Keratinocyte (primary cell): ENCODE measurements at places on chromosomes 16 and 17.
A peak's percentile ranks its signal among the peaks of the same experiment; 100 is the strongest.

GRCh38 chr16:2524339-2524938, 4.3 kb downstream of the AMDHD2 start:
- peaks cover 9% of the 10 kb centered on the region for H3K4me1 ChIP-seq
- H3K27ac ChIP-seq = no peak overlapping the region
- H3K4me3 ChIP-seq = no peak overlapping the region
- peaks cover 17% of the 10 kb centered on the region for H3K36me3 ChIP-seq
- no peaks in the 10 kb centered on the region for H3K27me3 ChIP-seq

GRCh38 chr16:84027625-84028024, 15.0 kb downstream of the SLC38A8 start:
- H3K4me3 ChIP-seq = no peak overlapping the region
- H3K4me1 ChIP-seq = peaks cover 9% of the 10 kb centered on the region
- H3K27me3 ChIP-seq = peaks cover 7% of the 10 kb centered on the region

DNA sequence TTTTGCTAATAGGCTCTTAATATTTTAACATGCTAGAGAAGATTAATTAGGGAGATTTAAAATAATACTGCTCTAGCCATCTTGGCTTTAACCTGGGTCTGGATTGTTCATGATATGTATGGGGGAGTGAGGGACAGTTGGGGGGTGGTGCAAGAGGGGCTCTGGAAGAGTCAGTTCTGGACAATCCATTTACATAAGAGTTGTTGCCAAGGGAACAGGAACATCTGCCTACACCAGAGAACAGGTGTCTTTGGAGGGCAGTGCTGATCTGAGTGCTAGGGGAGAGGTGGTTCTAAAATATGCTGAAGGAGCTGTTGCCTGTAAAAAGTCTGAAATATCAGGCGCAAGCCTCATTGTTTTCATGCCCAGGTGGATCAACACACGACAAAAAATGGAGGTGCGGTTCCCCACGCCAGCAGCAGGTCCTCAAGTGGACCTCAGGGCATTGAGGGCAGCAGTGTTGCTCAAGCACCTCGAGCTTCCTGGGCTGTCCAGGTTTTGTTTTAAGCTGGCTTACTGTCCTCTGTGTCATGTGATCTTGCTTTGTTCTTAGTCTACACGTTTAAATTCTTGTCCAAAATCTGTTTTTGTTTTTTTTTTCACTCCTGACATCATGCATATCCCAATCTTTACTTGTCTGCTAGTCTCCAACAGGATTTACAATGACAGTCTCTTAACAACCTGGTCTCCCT, 25.4 kb upstream of the WSB1 start:
- no peak overlapping the region for H3K4me3 ChIP-seq
- H3K36me3 ChIP-seq = no peaks in the 10 kb centered on the region
- no peaks in the 10 kb centered on the region for H3K4me1 ChIP-seq
- H3K27ac ChIP-seq = no peak overlapping the region
- H3K27me3 ChIP-seq = no peaks in the 10 kb centered on the region
- DNase-seq = no peak

DNA sequence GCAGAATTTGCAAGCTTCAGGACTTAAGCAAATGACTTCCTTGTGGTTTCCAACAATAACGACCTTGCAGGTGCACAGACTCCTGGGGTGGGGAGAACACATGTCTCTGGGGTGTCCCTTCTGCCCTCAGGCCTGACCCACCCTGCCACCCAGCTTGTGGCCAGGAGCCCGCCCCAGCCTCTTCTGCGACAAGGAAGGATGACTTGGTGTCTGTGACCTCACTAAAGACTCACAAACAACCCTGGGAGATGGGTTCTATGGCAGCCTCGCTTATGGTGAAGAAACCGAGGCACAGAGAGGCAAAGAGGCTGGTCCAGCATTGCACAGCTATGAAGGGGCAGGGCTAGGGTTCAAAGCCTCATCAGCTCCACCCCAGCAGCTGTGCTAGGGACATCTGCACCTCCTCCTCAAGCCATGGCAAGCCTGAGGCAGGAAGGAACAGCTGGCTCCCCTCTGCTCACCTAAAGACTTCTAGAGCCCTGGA, 2.6 kb downstream of the ATP2A3 start:
- no peak overlapping the region for H3K4me3 ChIP-seq
- no peaks in the 10 kb centered on the region for H3K36me3 ChIP-seq
- H3K27me3 ChIP-seq = peaks cover 31% of the 10 kb centered on the region
- no peak for DNase-seq
- peaks cover 10% of the 10 kb centered on the region for H3K4me1 ChIP-seq
- no peak overlapping the region for H3K27ac ChIP-seq

DNA sequence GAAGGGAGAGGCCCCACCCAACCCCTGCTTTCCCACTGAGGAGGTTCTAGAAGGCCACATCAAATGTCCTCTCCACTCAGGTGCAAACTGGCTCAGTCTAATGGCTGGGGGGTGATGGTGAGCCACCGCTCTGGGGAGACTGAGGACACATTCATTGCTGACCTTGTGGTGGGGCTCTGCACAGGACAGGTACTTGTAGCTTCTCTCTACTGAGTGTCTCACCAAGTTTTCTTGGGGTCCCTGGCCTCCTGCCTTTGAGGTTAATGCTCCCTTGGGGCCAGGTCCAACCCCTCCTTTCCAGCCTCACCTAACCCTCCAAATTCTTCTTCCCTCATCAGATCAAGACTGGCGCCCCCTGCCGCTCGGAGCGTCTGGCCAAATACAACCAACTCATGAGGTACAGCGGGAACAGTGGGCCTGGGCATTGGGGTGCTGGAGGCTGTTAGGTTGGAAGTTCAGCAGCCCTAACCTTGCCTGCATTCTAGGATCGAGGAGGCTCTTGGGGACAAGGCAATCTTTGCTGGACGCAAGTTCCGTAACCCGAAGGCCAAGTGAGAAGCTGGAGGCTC, 5.7 kb downstream of the ENO3 start:
- no peak for DNase-seq
- H3K4me1 ChIP-seq = peaks cover 11% of the 10 kb centered on the region
- H3K36me3 ChIP-seq = peaks cover 15% of the 10 kb centered on the region
- no peaks in the 10 kb centered on the region for H3K27me3 ChIP-seq

DNA sequence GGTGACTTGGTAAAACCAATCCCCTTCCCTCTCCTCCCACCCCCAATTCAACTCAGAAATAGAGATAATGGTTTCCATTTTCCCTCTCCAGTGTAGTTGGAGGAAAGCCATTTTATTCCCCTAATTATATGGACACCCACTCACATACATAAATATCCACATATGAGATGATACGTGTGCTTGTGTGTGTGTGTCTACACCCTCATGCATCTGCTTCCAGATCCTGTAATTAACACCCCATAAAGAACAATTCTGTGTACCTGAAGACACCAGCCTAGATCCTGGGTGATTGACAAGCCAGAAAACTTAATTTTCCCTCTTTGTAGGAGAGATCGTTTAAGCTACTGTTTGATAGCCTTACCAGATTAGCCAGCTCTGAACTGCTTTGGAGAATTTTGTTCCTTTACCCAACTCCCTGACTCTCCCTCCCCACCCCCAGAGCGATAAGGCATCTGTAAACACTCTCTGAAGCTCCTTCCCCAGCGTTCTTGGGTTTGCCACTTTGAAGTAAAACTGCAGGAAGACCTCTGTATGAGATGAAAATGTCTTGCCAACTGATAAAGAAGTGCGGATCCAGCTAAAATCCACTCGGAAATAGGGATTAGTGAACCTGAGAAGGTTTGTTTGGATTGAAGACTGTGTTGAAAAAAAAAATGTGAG, 175.7 kb downstream of the RGS9 start:
- DNase-seq = no peak
- H3K36me3 ChIP-seq = no peaks in the 10 kb centered on the region
- no peaks in the 10 kb centered on the region for H3K27me3 ChIP-seq
- H3K27ac ChIP-seq = no peak overlapping the region

GRCh38 chr17:18217412-18218015, 7.9 kb upstream of the LLGL1 start:
- H3K4me1 ChIP-seq = no peaks in the 10 kb centered on the region
- H3K36me3 ChIP-seq = no peaks in the 10 kb centered on the region
- no peak overlapping the region for H3K4me3 ChIP-seq
- H3K27me3 ChIP-seq = no peaks in the 10 kb centered on the region
- DNase-seq = peak; percentile 15

GRCh38 chr16:23114131-23114904, 34.9 kb downstream of the USP31 start:
- no peak for DNase-seq
- no peak overlapping the region for H3K4me3 ChIP-seq

DNA sequence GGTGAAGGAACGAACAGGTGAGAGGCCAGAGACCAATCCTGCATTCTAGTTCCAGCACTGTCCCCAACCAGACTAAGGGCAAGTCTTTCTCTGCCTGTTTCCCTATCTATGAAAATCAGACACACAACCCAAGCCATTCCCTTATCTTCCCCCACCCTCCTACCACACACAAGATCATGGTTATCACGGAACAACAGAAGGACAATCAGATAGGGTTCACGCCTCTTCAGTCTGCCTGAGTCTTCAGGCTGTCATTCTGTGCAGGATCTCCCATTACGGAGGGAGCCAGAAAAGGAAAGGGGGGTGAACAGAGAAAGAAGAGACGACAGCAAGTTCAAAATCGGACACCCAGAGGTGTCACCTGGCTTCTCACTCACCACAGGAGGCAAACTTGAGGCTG, 11.1 kb downstream of the TLE7 start:
- no peaks in the 10 kb centered on the region for H3K36me3 ChIP-seq
- no peak overlapping the region for H3K27ac ChIP-seq
- no peak for DNase-seq
- H3K27me3 ChIP-seq = no peaks in the 10 kb centered on the region
- H3K4me3 ChIP-seq = no peak overlapping the region

DNA sequence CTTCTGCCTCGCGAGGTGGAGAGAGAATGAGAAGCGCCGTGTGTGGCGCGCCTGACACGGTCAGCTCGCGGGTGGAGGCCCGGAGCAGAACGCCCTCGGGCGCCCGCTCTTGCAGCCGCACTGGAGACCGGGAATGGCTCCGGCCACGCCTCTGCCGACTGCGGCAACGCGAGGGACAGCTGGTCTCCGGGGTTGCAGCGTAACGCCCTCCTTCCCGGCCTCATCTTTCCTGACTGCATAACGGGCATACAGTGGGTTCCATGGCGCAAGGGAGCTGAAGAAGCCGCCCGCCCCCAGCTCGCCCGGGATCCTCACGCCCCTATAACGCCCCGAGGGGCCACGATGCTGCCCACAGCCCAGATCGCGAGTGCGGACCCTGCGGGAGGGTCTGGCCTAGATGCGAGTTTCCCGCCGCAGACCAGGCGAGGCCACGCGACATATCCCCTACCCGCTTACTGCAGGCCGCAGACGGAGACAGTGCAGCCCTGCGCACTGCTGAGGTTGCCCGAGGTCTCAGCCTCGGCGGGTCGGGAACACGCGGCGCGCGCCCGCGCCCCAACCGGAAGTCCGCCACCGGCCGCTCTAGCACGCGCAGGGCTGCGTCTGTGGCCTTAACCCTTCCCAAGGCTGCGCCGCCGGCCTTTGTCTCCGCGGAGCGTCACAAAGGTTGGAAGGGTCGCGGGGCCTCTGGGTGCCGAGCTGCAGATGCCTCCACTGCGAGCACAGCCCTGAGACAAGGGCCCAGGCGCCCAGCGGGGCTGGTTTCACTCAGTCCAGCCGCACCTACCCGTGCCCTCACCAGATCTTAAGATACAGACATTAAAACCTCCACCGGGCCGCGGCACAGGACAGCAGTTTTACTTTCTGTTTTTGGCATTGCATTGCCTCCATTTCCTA, 18.8 kb downstream of the BCL7C start:
- H3K36me3 ChIP-seq = peaks cover 2% of the 10 kb centered on the region
- DNase-seq = peak; percentile 32
- H3K27me3 ChIP-seq = no peaks in the 10 kb centered on the region
- H3K4me1 ChIP-seq = peaks cover 25% of the 10 kb centered on the region
- peak overlapping the region; percentile 83 for H3K27ac ChIP-seq
- H3K4me3 ChIP-seq = peak overlapping the region; percentile 87

DNA sequence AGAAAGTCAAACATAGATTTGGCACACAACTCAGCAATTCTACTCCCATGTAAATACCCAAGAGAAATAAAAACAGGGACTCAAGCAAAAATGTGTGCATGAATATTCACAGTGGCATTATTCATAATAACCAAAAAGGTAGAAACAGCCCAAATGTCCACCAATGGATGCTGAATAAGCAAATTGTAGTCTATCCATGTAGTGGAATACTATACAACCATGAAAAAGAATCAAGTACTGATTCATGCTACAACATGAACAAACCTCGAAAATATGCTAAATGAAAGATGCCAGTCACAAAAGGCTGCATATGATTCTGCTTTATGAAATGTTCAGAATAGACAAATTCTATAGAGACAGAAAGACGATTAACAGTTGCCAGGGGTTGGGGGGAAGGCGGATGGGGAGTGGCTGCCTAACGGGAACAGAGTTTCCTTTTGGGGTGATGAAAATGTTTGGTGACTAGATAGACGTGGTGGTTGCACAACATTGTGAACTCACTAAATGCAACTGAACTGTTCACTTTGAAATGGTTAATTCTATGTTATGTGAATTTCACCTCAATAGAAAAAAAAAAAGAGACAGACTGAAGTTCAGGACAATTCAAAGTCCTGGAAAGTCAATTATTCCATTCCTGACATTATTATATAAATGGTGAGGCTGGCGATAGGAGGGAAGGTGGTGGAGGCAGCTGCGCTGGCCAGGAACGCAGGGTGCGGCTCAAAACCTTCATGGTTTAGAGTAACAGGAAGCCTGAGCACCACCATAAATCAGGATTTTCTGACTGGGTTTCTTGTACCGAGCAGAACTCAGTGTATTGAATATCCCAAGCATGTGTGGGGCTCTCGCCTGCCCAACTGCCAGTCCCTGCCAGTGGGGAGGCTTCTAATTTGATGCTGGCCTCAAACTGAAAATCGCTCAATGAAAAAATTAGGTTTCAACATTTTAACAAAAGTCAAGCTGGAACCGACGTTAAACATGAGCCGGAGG, 300.9 kb downstream of the C16orf95 start:
- H3K36me3 ChIP-seq = no peaks in the 10 kb centered on the region
- H3K27ac ChIP-seq = no peak overlapping the region
- DNase-seq = no peak

- no peak overlapping the region for H3K27ac ChIP-seq
- H3K4me1 ChIP-seq = no peaks in the 10 kb centered on the region
- H3K27me3 ChIP-seq = no peaks in the 10 kb centered on the region
- DNase-seq = no peak
Measured at GRCh38 chr17:1940810-1941185, 84.3 kb downstream of the RTN4RL1 start.

GRCh38 chr17:3888343-3889171, 4.3 kb downstream of the CAMKK1 start:
- no peaks in the 10 kb centered on the region for H3K27me3 ChIP-seq
- no peak overlapping the region for H3K4me3 ChIP-seq
- peak overlapping the region; percentile 75 for H3K27ac ChIP-seq
